ENCODE measurements at places on chromosomes 1 and 21.

DNA sequence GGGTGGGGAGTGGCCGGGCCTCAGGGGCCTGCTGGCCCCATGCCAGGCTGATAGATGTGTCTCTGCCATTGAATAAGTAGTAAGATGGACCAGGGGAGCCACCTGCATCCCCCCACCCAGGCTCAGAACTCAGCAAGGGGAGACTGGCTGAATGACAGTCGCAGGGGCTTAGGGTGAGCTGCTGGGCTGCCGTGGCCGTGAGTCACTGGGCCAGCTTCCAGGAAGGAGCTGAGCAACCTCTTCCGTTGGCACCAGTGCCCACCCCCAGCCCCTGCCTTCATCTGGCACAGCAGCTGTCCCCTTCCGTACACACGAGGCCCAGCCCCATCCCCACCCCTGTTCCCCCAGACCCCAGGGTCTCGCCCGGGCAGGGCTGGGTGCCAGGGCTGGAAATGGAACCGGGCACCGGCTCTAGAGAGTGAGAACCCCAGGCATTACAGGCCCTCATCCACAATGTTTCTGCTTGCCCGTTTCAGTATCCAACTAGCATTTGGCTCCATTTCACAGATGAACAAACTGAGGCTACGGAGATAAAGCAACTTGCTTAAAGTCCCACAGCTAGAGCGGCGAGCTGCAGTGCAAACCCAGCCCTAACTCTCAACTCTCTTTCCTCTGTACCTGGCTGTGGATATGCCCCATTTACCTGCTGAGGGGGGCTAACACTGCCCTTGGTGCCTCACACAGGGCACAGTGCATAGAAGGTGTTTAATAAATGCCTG, 10.2 kb downstream of the WNT4 start:
- DNase-seq, result no peak

DNA sequence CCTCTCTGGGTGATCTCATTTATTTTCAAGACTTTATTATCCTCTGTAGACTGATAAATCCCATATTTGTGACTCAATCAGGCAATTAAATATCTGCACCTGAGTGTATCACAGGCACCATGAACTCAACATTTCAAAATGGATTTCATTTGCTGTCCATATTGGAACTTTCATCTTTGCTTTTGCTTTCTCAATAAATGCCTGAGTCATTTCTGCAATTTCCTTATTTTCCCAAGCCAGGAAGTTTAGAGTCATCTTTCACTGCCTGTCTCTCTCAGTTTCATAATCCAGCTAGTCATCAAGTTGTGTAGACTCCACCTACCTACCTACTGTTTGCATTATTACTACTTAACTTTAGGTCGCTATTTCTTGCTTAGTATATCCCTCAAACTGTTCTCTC, 540.9 kb downstream of the LMO4 start:
- no peak for DNase-seq

- no peak for DNase-seq
Measured at GRCh38 chr1:184370850-184371249, 16.0 kb upstream of the C1orf21 start.

GRCh38 chr1:220921498-220921897, 42.3 kb downstream of the HLX start:
- no peak for DNase-seq

GRCh38 chr1:125087247-125087646, 3902.5 kb downstream of the SRGAP2C start:
- no peak for DNase-seq

DNA sequence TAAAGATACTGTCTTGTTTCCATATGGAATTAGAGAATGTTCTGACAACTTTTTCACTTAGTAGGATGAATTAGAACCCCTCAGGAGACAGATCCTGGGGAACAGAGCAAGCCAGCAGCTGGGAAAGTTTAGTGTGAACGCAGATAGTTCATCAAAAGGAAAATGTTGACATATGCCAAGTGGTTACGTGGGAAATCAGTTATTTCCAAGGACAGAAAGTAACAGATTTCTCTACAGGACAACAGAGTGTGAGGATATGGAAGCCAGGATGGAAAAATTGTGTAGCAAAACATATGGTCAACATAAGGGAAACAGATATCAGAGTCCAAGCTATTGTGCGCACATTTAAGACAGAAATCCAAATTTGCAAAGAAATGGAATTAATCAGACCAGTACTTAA, 419.5 kb downstream of the LRRIQ3 start:
- no peak for DNase-seq
